ENCODE measurements at places on chromosomes 11 and 22.

- DNase-seq = no peak
These were observed 626.3 kb upstream of the LRRC4C start for GRCh38 chr11:42085736-42086135.

DNA sequence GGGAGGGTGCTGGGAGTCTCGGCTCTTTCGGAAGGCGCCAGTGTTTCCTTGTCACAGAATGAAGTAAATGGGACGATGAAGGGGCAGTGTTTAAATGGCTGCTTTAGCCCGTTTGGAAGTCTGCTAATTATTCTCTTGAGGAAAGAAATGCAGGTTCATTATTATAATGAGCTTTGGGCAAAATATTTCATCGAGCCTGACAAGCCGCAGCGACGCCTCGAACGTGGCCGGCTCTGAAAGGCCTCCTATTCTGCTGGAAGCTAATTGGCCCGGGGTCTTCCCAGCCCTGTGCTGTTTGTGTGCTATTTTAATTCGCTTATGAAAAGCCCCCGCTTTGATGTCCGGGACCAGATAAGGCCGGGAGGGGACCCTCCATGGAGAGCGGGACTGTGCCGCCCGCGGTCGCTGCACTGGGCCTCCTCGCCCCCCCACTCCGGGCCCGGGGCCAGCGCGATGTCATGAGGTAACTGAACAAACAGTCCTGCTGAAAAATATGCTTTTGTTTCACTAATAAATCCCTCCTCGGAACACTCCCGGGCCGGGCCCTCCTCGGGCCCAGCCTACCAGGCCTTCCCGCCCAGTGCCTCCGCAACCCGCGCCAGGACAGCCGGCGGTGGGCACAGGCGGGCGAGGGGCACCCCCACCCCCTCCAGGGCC is 78.4 kb downstream of the CDKN1C start:
- peak; percentile 15 for DNase-seq

GRCh38 chr11:29538339-29539036 is 478.3 kb downstream of the KCNA4 start:
- no peak for DNase-seq

- no peak for DNase-seq
These were observed 47.9 kb downstream of the CHRDL2 start for GRCh38 chr11:74683279-74683871.

DNA sequence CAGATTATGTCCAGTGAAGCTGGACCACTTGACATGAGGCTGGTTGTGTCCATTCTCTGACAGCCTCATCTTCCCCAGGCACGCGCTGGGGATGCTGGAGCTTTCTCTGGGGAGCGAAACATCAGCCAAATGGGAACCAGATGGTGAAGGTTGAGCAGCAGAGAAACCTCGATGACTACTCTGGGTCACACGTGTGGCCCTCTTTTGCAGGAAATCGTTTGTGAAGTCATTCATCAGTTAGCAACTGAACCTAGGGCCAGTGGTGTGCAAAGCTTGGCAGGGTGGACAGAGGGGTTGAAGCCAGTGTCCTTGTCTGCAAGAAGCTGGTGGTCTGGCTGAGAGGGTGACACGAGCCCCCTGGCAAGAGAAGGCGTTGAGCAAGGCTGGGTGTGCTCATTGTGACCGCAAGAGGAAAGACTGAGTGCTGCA is 109.8 kb downstream of the ZBTB16 start:
- no peak for DNase-seq

- no peak for DNase-seq
These were observed 114.3 kb upstream of the CSNK2A3 start for GRCh38 chr11:11467312-11467711.

GRCh38 chr22:42203609-42204008 is 66.8 kb downstream of the TCF20 start:
- no peak for DNase-seq

DNA sequence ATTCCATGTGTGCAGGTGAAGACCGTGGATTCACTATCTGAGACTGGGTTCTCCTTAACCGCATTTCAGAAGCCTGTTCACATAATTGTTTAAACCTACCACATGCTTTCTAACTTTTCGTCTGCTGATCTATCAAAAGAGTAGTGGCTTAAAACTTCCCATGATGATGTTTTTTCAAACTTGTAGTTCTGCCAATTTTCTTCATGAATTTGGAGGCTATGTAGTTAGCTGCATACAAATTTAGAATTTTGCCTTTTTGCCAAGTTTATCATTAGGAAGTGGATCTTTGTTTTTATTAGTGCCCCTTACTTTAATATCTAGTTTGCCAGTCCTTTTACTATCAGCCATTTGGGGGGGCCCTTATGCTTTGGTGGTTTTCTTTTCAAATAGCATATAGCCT is 57.5 kb upstream of the PITPNB start:
- no peak for DNase-seq

DNA sequence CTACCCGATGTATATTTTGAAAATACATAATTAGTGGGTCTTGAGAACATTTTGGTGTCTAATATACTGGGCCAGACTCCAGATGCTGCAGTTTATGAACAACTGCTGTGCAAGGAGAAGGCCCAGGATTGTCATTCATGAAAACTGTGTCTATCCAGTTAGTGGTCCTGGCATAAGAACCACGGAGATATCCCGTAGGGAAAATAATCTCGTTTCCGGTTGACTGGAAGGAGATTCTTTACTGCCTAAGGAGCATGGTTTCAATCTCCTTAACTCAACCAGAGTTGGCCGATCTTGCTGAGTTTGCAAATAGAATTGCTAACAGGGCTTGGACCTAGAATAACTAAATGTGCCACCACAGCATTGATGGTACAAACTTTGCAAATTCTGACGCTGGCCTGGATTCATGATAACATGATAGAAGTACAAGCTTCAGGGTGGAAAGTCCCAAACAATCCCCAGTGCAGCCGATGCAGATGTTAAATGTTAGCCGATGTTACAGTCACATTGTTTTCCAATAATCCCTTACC is 4.6 kb upstream of the RTCB start:
- no peak for DNase-seq

DNA sequence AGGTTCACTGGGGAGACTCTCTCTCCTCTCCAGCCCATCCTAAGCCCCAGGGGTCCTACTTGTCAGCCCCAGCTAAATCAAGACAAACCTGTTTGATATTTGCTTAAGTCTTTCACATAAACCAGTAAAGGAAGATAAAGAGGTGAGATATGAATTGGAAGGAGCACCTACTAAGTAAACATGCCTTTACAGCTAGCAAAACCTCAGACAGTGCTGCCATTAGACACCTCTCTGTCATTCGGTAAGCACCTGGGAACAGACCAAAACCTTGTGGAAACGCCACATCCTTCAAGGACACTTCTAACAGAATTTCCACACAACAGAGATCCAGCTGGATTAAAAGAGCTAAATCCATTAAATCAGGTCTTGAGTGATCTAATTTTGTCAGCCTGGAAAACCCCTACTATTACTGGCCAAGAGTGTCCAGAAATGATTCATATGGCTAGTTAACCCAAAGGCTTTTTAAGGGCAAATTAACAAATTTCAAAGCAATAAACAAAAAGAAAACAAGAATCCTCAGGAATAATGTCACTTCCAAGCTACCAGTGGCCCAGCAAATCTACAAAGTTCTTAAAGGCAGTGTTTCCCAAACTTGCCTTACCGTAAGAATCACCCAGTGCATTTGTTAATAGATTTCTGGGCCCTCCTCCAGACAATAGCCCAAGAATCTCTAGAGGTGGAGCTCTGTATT is 2.4 kb downstream of the VPS37C start:
- DNase-seq = peak; percentile 38

DNA sequence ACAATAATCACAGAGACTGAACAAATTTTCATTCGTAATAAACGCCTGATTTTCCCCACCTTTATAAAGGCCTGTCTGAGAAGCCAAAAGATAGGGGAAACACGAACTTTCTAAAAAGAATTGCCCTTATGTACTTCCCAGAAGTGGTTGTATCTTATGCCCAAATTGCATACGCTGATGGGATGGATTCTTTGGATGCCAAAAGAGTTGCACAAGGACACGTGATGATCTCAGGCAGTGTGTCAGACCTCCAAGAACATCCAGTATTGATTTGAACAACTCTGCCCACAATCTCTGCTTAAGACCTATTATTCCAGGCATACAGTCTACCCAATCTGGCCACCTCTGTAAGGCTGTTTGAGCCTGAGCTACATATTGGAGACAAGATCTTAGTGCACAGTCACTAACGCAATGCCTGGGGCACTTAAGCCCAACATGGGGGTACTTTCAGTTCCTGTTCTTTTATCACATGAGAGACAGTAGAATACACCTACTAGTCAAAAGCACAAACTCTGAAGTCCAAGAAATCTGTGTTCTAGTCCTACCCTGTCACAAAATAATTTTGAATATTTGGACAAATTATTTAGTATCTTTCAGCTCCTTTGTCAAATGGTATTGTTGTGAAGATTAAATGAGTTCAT is 38.9 kb downstream of the OR10A6 start:
- no peak for DNase-seq

DNA sequence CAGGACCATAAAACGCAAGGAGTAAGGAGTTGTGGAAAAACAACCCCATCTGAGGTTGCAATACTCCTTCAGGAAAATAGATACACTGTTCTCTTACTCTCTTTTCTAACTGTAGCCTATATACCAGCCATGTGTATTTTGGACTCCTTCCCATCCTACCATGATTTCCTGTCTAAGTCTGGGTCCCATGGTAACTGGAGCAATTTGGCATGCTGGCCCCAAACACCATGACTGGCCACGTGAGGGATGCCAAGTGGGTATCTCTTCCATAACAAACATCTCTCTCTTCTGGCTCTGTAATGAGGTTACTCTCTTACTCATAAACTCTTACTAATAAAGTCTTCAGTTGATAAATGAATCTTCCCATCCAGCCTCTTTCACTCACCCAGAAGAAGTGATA is 26.5 kb downstream of the ABTB2 start:
- peak; percentile 53 for DNase-seq

DNA sequence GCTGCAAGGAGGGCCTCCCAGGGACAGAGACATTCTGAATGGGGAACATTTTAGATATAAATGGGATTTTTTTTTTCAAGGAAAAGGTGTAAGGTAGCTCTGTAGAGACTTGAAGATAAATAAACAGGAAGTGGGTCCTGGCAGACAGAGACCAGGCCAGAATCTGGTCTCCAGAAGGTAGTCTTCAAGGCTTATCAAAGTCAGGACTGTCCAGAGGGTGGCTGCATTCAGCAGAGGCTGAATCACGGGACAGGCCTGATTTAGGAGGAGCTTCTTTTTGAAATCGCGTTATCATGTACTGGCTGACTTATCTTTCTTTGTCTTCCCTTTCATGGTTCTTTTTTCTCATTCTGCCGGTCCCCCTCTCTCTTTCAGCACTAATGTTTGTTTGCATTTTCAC is 542.9 kb downstream of the NTM start:
- DNase-seq = no peak

GRCh38 chr11:70647188-70648166 is 249.1 kb downstream of the CTTN start:
- DNase-seq = no peak

GRCh38 chr11:40030867-40031266 is 1428.6 kb downstream of the LRRC4C start:
- DNase-seq = no peak

DNA sequence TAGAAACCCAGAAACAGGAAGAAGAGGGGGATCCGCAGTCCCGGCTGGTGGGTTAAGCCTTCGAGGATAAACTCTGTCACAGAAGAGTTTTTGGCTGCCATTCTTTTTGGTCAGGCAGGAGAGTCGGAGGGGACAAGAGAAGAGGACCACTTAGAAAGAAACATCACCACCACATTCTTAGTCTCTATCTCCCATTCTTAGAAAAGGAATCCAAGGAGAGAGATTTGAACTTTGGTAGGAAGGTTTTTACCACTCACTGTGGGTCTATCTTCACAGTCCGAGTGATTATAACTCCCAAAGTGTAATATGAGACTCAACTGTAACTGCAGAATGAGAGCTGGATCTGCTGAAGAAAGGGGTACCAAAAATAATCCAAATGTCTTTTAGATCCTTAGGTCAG is at the start of gene OR8B12:
Gene OR8B12 (minus strand): TSS at position 101 of the 400 bp plus-strand sequence. CDS start 0 bp downstream, at position 101.
- no peak for DNase-seq

- DNase-seq = no peak
These were observed 182.8 kb downstream of the WNT11 start for GRCh38 chr11:76023236-76024068.

DNA sequence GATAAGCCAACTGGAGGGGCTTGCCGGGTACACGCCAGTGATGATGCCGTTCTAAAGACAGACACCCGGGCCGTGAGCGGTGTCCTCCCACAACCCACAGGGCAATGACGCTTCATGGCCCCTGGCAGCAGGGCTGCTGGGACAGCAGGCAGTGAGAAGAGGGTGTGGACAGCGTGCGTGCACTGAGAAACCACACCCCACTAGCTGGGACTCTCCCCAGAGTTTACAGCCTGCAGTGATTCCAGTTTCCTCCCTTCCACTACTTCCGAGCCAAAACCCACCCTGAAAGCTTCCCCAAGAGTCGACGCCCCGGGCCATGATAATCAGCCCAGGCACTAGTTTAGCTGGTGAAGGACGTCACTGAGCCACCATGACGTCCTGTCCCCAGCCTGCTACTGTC is 29.2 kb downstream of the CPT1A start:
- DNase-seq = no peak

GRCh38 chr11:7904917-7905316 is 26.2 kb downstream of the OR10A6 start:
- peak; percentile 25 for DNase-seq

DNA sequence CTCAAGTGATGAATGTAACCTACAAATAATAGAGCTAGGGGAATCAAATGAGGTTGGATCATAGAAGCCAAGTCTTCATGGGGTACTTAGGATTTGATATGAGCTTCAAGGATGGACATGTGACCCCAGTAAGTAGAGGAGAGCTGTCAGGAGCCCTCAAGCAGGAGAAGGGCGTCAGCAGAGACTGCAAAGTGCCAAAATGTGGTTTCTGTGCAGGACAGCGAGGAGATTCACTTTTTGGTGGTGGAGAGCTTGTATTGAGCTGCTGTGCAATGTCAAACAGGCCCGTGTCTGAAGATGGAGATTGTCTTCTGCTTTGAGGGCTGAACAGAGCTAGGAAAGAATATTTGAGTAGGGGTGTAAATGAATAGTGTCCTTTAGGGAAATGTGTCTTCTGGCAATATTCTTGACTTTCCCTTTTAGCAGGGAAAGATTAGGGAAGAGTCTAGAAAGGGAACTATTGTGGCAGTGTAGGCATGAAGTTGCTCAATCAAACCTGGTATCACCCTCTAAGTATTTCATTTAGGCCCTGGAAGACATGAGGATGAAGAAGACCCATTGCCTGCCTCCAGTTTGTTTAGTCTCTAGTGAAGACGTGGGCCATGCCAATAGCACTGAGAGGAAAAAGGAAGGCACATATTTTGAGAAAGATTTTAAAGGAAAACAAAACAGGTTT is 31.2 kb upstream of the SORL1-AS1 start:
- DNase-seq = no peak
